ENCODE measurements at places on chromosomes 16 and 17.

GRCh38 chr17:82782657-82783207 is 30.9 kb downstream of the TBCD start:
- DNase-seq = no peak

GRCh38 chr17:78789663-78790181 is 7.6 kb upstream of the CYTH1 start:
- DNase-seq = no peak

- DNase-seq = no peak
Measured at GRCh38 chr16:88196471-88197400, 186.0 kb upstream of the ZNF469 start.

DNA sequence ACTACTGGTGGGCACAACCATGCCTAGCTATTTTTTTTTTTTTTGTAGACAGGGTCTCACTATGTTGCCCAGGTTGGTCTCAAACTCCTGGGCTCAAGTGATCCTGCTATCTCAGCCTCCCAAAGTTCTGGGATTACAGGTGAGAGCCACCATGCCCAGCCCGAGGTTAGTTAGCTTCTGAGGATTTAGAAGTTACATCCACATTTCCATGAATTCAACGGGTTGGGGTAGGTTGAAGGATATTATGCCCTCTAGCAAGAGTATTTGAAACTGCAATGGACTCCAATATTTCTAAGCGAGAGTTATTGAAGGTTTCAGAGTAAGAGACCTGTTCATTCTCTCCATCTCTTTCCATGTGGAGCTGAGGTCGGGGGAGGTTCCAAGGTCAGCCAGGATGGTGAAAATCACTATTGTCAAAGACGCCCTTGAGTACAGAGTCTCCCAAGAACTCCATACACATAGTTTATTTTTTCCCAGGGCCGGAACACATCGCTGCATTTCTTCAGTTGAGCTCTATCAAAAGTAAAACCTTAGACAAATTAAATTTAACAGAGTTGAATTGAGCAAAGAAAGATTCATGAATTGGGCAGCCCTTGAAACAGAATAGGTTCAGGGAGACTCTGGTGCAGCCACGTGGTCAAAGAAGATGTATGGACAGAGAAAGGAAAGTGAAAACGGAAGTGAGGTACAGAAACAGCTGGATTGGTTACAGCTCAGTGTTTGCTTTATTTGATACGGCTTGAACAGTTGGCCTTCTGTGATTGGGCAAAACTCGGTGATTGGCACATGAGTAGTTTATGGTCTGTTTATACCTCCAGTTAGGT is 19.0 kb upstream of the ITPRIPL2 start:
- no peak for DNase-seq

DNA sequence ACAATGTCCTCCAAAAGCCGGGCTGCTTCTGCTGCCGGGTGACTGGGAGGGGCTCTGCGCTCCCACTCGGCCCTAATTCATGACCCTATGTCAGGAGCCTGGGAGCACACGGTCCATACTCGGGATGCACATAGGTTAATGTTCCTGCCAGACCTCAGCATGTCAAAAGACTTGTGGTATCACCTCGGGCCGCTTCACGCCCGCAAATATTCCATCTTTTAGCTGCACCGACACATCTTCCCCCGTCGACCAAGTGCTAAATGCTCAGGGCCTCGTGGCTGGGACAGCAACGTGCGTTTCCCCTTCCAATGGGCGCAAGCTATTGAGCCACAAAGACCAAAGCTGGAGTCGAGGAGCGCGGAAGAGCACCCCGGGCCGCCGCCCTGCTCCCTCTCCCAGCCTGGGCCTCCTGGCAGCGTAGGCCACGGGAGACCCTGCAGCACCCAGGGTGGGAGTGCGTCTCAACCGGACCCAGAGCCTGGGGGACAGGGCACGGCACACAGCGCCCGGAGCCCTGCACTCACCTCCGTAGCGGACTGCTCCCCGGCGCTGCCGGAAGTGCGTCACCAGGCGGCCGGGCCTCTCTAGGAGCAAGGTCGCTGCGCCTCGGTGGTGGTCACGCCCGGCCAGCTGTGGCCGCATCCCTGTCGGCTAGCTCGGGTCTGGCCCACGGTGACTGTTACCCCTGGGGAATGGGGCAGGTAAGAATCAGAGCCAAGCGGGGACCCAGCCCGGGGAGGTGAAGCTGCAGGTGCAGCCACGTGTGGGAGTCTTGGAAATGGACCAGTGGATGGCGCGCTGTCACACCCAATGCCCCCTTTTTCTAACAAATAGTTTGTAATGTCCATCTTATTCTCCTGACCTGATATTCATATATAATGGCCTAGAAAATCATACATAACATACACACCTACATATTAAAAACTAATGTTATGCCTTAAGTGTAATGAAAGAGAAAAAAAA is at the start of gene ZNF23:
TSS of gene ZNF23 (minus strand) at position 562 of the 963 bp plus-strand sequence. CDS start 5,451 bp downstream, outside the sequence.
- peak; percentile 82 for DNase-seq

GRCh38 chr17:72930031-72930430 is 162.5 kb downstream of the SLC39A11 start:
- DNase-seq = no peak

DNA sequence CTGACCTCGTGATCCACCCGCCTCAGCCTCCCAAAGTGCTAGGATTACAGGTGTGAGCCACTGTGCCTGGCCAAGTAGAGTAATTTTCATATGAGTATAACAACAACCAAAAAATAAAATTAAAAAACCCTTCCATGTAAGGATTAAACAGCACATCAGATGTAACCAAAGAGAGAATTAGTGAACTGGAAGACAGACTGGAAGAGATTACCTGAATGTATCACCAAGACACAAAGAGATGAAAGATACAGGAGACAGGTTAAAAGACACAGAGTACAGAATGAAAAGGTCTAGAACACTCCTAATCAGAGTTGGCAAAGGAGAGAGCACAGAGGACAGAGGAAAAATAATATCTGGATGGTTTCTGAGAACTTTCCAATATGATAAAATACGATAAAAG is 1.8 kb upstream of the TNK1 start:
- no peak for DNase-seq

DNA sequence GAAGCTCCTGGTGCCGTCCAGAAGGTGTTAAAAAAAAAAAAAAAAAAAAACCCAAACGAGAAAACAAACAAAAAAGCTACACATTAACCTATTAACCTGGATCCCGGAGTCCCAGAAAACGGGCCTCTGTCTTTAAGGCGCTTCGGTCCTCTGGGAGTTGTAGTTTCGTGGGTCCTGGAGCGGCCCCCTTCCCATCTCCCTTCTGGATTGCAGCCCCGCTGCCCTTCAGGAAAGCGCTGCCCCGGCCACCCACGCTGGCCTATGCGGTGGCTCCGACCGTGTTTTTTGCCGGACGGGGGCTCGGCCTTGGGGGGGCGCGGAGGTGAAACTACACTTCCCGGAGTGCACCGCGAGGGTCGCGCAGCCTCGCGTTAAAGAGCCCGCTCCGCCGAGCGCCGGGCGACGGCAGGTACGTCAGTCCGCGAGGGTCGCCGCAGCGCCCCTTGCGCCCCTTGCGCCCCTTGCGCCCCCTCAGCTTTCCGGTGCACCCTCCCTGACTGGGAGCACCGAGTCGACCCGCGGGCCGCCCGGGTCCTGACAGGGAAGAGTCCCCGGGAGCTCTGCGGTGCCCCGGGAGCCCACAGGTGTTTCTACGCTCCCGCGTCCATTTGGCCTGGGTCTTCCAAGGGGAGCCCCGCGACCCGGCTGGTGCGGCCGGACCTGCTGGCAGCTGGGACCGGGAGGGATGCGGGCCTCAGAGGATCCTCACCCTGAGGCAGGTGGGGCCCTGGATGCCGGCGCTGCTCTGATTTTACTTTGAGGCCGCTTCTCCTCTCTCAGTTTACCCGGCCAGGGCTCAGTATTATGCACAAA is at the start of gene FCSK:
TSS of gene FCSK (plus strand) at position 374 of the 813 bp plus-strand sequence. CDS start 8,596 bp downstream, outside the sequence.
- peak; percentile 64 for DNase-seq

GRCh38 chr16:4828567-4829321 is 18.3 kb downstream of the GLYR1 start:
- no peak for DNase-seq

Measured in activated CD4-positive, alpha-beta T cell treated with anti-CD3 and anti-CD28 coated beads, Interleukin-2, amount 50 U/mL, for 48 hours (primary cell).